ENCODE measurements at places on chromosomes 7 and 10.

- DNase-seq, result no peak
Measured at GRCh38 chr7:80654887-80655340, 16.5 kb downstream of the CD36 start.

- no peak for DNase-seq
Measured at GRCh38 chr7:113812591-113813255, 106.1 kb downstream of the PPP1R3A start.

DNA sequence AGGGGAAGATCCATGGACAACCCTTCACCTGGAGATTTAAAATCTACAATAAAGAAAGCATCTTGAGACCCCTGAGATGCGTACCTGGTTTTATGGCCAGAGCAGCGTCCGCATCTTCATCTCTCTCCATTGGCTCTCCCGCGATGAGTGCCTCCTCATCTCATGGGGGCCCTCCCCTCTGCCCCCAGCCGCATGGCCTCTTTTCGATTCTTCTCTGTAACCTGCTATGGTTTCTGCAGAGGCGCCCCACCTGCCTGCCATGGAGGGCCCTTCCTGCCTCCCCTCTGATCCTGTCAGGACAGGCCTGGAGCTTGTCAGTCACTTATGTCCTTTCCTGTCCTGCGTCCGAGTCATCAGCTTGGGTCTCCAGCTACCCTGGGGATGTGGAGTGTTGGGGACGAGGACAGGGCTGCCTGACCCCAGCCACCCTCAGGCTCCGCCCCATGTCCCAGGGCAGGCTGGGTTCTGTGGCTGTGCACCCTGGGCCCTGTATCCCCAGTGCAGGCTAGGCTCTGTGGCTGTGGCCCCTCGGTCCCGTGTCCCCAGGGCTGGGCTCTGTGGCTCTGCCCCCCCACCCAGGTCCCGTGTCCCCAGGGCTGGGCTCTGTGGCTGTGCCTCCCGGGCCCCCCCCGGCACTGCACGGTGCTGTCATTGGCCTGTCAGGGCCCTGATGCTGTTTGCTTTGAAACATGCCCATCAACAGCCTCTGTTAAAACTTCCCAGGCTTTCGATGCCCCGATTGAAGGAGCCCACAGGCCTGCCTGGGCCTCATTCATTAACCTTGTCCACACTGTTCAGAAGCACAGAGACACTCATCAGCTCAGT, 99.8 kb downstream of the WDR37 start:
- no peak for DNase-seq

DNA sequence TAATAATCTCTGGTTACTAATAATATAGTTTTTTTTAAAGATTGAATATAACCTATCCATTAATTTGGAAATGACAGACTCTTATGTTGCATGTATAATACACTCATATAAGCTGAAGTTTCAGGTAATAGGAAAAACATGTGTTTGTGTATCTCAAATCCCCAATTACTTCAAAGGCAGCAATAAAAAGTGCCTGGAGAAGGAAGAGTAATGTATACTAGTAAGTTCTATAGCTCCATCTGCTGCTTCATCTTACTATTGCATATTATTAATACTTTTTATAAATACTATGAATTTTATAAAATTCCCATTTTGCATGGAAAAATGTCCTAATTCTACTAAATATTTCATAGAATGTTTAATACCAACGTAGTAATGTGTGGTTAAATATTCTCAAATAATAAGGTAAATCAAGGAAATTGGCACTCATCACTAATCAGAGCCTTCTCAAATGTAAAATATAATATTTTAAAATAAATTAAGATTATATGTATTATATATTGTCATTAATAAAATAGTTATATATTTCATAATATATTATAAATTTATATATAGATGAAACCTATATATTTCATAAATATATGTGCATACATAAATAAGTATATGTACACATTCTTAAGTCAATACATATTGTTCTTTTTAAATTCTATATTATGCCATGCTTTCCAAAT, 311.9 kb downstream of the HGF start:
- no peak for DNase-seq

DNA sequence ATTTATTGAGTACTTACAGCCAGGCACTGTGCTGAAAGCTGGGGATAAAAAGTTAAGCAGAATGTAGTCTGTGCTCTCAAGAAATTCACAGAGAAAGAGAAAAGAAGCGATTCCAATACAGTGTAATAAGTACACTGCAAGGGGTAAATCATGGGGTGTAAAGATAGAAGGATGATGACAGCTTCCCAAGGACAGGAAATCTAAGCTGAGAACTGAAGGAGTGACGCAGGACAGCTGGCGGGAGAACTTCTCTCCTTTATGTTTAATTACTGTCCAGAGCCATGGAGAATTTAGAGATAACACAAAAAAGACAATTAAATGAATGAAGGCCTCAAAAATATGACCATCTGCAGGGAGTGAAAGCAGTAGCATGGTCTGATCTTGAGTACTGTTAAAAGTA, 34.8 kb downstream of the C7orf33 start:
- no peak for DNase-seq

- DNase-seq, result no peak
Measured at GRCh38 chr7:140667476-140667875, 5.3 kb upstream of the ADCK2 start.

DNA sequence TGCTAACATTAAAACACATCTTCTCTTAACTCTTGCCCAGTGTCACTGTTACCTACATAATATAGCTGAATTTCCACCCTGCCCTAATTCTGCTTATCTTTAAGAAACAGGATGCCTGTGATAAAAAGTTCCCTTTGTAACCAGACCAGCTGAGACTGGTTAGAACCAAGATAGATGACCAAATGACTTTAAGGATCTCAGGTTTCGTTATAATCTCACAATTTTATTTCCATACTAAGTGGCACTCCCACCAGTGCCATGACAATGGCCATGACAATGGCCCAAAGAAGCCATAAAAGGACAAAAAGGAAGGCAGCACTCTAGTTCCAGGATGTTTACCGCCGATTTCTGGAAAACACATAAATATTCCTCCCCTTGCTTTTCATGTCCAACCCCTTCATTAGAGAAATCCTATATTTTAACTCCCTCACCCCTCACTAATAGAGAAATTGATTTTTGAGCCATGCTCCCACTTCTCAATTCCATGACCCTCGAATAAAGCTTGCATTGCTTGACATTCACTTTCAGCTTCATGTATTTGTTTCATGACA, 126.1 kb downstream of the ELAPOR2 start:
- no peak for DNase-seq
